ENCODE measurements at places on chromosomes 3 and 15. TPM values are rescaled to one million over a fixed set of nuclear protein-coding genes. Genes with fewer than 3 reads are reported as not detected.

- no peak overlapping the region for H3K27ac ChIP-seq
- no peak for DNase-seq
- H3K4me1 ChIP-seq = peaks cover 13% of the 10 kb centered on the region
- H3K36me3 ChIP-seq = peaks cover 21% of the 10 kb centered on the region
Measured at GRCh38 chr3:111917300-111917699, 58.2 kb downstream of the PHLDB2 start.

GRCh38 chr3:155805204-155805801, 775 bp downstream of the C3orf33 start:
- no peaks in the 10 kb centered on the region for H3K4me1 ChIP-seq
- peak overlapping the region; percentile 81 for H3K27ac ChIP-seq
- H3K4me3 ChIP-seq = peak overlapping the region; percentile 90

GRCh38 chr3:43411429-43411828, 125.1 kb downstream of the SNRK start:
- no peak for DNase-seq
- no peaks in the 10 kb centered on the region for H3K36me3 ChIP-seq
- H3K27me3 ChIP-seq = no peaks in the 10 kb centered on the region
- no peak overlapping the region for H3K27ac ChIP-seq
- H3K4me3 ChIP-seq = no peak overlapping the region

DNA sequence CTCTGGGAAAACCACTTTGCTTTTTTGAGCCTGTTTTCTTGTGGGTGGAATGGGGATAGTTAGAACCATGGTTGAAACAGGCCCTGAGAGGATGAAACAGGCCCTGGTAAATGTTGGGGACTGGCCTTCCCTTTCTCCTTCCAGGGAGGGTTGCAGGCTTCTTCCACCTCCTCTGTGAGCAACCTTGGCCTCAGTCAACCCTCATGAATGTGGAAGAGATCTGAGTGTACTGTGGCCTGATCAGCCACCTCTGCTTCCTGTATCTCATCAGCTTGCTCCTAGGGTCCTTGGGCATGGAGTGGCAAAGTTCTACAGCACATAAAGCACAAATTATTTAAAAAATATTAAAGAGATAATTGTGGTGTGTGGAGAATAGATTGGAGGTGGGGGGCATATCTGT, 17.6 kb upstream of the TRH start:
- H3K27ac ChIP-seq = no peak overlapping the region
- peaks cover 29% of the 10 kb centered on the region for H3K27me3 ChIP-seq
- no peaks in the 10 kb centered on the region for H3K36me3 ChIP-seq
- H3K4me3 ChIP-seq = no peak overlapping the region
- DNase-seq = no peak

Gene CD96
- not detected for total RNA-seq

Gene EFCAB12
- 6.0 TPM for total RNA-seq

GRCh38 chr15:69093127-69093526, 67.3 kb upstream of the GLCE start:
- peaks cover 5% of the 10 kb centered on the region for H3K27me3 ChIP-seq
- H3K36me3 ChIP-seq = no peaks in the 10 kb centered on the region
- no peak overlapping the region for H3K4me3 ChIP-seq
- no peak for DNase-seq
- H3K4me1 ChIP-seq = peaks cover 61% of the 10 kb centered on the region

Measured in type B pancreatic cell (in vitro differentiated cells).